Inflammatory macrophage treated with lipopolysaccharide for 1 hour (primary cell): ENCODE measurements at places on chromosomes 5 and 9.
A peak's percentile ranks its signal among the peaks of the same experiment; 100 is the strongest.

DNA sequence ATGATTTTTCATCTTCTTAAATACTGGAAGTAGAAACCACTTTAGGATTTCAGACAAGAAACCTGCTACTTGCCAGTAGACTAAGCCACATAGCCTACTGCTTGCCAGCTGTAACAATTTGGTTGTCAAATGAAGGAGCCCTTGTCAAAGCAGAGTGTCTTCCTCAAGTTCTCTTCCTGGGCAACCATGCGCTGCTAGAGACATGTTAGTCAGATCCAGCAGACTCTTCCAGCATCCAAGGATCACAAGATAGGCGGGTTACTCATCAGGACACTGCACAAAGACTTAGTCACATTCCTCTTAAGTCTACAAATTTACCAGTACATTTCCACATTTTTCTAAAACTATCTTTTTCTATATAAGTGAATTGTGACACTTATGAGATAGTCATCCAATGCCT is 24.4 kb downstream of the SKIC3 start:
- DNase-seq, result peak; percentile 45

DNA sequence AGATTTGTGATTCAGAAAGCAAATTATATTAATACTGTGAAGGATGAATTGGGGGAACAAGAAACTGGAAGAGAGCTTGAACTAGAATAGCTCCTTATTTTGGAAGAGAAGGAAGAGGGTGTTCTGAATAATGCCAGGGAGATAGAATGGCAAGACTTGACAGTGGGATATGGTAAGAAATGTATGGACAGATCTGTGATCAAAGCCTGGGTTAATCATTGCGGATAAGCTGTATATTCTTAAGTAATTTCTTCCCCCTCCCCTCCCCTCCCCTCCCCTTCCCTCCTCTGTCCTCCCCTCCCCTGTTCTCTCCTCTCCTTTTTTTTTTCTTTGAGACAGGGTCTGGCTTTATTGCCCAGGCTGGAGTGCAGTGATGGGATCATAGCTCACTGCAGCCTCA is 10.1 kb upstream of the IL6ST start:
- DNase-seq, result no peak

DNA sequence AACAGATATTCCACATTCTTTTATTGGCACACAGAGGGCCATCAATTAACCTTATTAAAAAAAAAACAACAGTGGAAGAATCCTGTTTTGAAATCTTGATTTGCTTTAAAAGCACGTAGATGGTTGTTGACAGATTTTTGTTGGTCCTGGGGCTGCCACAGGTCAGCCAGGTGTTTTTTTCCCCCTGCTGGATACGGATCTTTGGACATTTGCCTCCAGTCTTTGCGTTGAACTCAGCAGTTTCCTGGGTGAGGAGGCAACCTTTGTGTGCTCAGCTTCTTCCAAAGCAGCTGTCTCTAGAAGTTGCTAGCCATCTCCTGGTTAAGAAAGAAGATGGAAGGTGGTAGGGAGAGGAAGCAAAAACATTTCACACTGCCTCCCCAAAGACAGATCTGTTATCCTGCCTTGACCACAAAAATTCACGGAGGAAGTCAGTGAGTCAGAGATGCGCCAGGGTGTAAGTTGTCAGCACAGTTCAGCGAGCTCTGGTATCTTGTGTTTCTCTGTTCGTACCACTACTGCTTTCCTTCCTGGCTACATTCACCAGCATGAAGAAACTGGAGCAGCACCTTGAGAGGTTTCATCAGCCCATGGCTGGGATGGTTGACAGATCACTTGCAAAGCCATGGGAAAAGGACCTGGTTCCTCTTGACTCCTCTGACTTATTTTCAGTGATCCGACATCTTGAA is 207.3 kb downstream of the ARHGAP26 start:
- peak; percentile 76 for DNase-seq

GRCh38 chr5:131980696-131981095 is 30.8 kb downstream of the ACSL6 start:
- DNase-seq, result no peak

GRCh38 chr5:32996336-32996735 is 285.2 kb downstream of the NPR3 start:
- no peak for DNase-seq

- no peak for DNase-seq
Observed at GRCh38 chr5:58040846-58041245, 419.0 kb downstream of the PLK2 start.

- no peak for DNase-seq
Observed at GRCh38 chr5:1343315-1343751, 1.6 kb downstream of the CLPTM1L start.

DNA sequence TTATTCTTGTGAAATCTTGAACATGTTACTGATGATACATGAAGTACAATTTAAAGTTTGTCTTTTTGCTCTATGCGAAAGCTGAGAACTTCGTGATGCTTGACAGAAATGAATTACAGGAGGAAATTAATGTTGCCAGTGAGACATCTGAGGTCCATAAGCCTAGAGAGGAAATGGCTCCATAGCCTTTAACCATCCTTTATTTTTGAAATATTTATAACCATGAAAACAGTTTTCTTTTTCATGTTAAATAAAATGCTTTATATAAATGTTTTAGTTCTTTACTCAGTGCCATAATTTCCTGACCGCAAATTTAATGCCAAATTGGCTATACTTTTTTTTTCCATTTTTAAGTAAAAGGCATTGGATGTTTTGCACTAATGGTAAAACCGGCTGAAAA is 29.1 kb downstream of the F2RL2 start:
- DNase-seq, result no peak

GRCh38 chr9:78620764-78621163 is 323.8 kb downstream of the PSAT1 start:
- DNase-seq, result no peak

- DNase-seq, result no peak
Observed at GRCh38 chr9:131411719-131412681, 18.1 kb downstream of the PRRC2B start.

- DNase-seq, result peak; percentile 28
Observed at GRCh38 chr5:34598177-34598794, 57.8 kb upstream of the RAI14 start.

DNA sequence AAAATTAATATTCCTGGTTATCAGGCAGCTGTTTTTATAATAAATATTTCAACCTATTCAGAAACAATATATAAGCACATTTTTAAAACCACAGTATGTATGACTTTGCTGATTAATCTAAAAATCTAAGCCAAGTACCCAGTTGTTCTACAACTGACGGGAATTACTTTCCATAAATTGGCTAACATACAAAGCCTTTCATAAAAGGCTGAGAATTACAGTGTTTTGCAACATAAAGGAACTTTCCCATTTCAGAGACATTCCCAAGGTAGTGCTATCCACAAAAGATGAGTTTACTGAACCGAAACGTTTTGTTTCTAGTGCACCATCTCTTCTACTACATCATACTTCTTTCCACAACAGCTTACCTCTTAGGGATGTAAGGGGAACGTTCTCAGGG is 7.2 kb downstream of the RNF145 start:
- DNase-seq, result no peak

GRCh38 chr5:178396796-178397720 is 164.5 kb upstream of the PHYKPL start:
- DNase-seq, result no peak

GRCh38 chr9:79134654-79135053 is 437.1 kb upstream of the TLE4 start:
- DNase-seq, result no peak

GRCh38 chr5:102975457-102976182 is 144.3 kb downstream of the GIN1 start:
- DNase-seq, result no peak
